ENCODE measurements at places on chromosomes 4 and X.

DNA sequence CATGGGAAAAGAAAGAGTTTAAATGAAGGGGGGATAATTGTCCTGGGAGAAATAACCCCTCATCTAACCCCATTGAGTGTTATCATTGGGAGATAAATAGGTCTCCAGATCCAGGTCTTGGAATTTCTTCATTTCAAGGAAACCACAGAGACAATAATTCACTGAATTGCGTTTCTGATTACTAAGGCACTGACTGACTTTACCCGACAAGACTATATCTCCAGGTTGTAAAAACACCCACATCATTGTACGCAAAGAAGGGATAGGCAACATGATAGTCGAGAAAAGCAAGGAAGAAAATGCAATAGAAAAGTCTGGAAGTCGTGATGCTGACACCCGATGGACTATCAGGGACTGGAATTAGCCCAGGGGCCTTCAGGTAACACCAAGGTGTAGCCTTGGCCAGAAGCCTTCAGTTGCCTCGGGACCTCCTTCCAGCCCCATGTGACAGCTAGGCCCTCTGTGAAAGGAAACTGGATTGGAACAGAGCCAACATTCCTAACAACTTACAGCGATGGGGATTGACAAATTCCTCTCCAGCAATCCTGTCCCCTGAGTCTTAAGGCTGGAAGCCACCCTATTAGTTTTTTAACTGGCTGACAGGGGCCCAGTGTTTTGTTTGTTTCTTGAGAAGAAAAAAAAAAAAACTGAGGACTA is 46.5 kb upstream of the RAB9B start:
- no peak for DNase-seq

GRCh38 chr4:18608908-18609533 is 587.5 kb upstream of the LCORL start:
- no peak for DNase-seq

- DNase-seq = no peak
Measured at GRCh38 chr4:135274416-135274815, 1072.8 kb upstream of the PABPC4L start.

GRCh38 chr4:113540859-113541258 is 220.7 kb downstream of the CAMK2D start:
- DNase-seq = no peak

GRCh38 chr4:108972613-108973283 is 209.9 kb upstream of the ETNPPL start:
- no peak for DNase-seq

DNA sequence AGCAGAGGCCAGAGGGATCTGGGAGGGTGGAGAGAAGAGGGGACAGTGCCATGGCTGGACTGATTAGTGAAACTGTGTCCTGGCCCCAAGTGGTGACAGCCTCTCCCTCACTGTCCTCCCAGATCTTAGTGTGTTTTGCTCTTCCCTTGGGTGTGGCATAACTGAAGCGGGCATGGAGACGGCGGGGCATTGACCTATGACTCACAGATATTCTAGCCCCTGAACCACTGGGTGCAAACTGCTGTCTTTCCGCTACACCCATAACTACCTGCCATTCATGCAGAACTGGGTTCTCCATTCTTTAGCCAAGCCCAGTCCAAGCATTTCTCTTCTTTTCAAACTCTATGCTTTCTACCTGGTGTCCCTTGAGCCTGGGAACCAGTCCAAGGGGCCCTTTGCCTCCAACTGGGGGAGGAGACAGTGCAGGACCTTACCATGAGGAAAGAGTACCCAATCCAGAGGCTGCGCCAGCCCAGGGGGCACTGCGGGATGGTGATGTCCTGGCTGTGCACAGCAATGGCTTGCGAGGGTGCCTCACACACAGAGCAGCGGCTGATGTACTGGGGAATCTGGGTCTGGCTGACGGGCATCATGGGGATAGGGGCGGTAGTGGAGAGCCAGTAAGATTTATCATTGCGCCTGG is 67.6 kb downstream of the ATG4A start:
- no peak for DNase-seq

DNA sequence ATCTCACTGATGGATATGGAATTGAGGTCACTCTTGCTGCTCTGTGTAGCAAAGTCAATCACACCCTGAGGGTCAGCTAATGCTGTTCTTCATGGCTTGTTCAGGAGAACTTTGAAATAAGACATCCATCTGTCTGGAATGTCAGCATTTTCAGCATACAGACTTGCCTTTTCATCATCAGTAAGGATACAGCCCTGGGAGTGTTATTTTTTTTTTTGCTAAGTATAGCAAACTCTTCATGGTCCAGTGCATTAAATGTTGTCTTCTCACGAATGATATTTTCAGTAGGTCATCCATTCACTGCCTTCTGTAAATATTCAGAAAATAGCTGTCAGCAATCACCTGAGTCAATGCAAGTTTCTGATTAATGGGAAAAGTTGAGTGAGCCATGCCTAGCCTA is 268.8 kb upstream of the SMIM31 start:
- no peak for DNase-seq

DNA sequence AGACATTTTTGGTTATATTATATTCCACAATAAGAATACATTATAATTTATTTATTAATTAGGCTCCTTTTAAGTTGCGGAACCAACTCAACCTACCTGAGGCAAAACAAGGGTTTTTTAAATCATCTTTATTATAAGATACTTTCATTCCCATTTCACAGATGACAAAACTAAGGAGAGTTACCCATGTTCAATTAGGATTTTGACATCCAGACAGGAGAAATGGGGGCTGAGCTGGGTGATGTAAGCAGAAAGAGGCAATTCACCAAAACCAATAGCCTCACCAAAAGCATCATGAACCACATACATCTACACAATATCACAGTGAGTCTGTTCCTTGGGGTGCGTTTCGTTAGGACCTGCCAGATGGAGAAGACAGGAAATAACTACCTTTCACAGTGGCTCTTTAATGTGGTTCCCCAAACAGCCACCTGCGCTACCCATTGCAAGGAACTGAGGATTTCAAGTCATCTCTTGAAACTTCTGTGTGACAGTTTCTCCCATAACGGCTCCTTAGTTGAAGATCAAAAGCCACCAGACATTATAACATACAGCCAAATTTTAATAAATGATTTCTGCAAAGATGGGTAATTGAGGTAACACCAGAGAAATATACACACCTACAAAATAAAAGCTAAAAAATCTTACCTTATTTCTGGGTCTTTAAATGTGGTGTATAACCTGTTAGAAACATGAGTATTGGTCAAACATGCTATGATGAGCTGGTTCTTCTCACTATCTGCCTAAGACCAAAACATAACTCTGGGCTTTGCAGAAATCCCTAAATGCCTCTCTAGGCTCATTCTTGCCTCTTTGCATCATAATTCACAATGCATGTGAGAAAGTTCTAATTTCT is 190.6 kb upstream of the LEF1 start:
- DNase-seq = no peak

DNA sequence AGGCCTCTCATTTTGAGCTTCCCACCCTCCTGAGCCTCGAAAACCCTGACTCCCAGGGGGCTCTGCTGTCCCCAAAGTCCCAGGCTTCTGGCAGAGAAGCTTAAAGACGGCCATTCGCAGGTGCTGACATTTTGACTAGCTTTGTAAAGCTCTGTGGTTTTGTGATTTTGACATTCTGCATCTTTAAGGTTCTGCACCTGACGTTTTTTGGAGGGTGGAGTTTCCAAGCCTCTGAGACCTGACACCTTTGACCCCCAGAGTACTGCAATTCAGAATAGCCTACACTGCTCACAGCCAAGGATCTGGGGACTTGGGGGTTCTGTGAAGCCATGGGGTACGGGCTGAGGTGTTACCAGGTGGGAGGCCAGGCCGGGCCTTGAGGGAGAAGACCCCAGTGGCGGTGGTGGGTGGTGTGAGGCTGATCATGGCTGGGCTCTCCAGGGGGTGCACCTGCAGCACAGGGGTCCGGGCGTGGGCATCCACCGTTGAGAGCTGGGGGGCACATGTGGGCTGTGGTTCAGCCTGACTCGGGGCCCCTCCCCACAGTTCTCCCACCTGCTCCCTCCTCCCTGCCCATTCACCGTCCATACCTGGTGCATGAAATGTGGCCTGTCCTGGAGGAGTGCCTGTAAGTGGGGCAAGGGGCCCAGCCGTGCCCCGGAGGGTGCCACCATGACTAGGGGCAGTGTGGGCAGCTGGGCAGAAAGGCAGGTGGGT is 7.3 kb downstream of the FOXP3 start:
- no peak for DNase-seq

DNA sequence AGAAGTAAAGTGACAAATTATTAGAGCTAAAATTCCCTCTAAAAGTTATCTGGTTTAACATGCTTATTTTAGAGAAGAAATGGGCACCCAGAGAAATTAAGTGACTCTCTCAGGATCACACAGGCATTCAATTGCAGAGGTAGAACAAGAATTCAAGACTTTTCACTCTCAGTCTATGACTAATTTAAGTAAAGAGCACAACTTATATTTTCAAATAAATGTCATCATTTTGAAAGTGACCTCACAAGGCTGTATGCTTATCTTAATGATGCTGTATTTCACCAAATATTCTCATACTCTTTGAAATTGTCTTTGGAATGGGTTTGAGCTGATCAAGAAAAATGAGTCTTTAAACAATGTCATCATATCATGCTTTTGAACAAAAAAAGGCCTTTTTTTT is 15.3 kb downstream of the GPR174 start:
- no peak for DNase-seq

GRCh38 chrX:45889471-45889870 is 655.8 kb downstream of the ZNF674 start:
- DNase-seq = no peak

DNA sequence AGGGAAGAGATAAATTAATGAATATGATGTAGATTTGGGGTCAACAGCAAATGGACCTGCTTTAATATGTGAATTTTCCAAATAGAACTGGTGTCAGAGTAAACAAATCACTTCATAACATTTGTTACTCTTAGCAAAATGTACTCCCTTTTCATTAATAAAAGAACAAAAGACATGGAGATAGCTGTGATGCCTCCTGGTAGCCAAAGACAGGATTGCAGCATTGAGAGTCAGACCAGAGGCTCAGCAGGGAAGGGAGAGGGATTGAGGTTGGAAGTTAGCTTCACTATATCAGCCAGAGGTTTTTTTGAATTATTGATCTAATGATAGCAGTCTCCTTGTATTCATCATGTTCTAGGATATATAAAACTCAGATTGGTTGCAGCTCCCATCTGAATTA is 17.4 kb upstream of the RAB40A start:
- no peak for DNase-seq

DNA sequence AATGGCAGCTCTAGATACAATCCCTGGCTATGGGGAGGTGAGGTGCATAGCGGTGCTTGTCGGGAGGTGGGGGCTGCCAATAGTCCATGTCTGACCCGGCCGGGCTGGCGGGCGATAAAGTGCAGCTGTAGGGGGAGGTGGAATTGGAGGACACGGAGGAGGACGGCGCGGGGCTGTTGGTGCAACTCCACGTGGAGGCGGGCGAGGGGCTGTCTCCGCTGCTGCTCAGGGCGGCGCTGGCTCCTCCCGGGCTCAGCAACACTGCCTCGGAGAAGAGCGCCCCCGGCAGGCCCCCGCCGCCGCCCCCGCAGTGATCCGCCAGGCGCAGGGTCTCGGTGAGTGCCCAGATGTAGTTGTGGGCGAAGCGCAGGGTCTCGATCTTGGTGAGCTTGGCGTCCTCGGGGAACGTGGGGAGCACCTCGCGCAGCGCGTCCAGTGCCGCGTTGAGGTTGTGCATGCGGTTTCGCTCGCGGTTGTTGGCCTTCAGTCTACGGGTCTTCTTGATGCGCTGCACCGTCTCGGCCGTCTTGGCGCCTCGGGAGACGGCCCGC is 1.3 kb downstream of the NEUROG2 start:
- no peak for DNase-seq

DNA sequence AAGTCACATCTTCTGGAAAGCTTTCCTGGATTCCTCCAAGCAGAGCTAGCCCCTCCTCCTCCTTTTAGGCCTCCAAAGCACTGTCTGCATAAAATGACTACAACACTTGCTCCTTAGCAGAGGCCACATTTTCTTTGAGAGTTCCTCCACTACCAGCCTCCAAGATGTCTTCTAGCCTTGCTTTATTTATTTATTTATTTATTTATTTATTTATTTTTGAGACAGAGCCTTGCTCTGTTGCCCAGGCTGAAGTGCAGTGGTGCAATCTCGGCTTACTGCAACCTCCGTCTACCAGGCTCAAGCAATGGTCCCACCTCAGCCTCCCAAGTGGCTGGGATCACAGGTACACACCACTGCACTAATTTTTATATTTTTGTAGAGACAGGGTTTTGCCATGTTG is 4.6 kb upstream of the GPC4 start:
- no peak for DNase-seq

GRCh38 chrX:154430479-154430878 is 2.0 kb downstream of the ATP6AP1 start:
- no peak for DNase-seq

DNA sequence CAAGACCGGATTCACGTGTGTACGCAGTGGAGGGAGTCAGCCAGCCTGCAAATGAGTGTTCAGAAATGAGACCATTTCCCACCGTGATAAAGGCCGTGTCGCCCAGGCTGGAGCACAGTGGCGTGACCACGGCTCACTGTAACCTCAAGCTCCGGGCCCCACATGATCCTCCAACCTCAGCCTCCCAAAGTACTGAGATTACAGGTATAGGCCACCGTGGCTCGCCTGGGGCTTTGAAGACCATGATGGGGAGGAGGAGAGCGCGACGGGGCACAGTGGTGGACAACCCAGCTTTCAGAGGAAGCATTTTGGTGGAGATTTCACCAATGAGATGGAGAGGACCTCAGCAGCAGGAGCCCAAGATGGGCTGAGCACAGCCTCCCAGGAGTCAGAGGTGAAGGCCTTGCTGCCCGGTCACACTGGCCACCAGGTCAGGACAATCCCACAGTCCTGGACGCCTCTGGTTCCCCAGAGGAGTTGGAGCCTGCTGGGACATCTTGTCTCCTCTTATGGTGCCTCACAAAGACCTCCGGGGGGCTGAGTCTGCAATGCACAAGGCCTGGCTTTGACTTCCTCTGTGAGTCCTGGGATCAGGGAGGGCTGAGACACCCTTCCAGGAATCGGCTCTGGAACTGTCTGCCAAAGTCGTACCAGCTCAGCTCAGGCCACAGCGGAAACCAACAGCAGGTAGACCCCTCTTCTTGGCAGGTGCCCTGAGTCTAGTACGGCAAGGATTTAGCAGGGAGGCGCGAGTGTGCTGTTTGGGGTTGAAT is 22.4 kb upstream of the MXD4 start:
- no peak for DNase-seq

- no peak for DNase-seq
Measured at GRCh38 chr4:4853371-4853823, 6.1 kb upstream of the MSX1 start.

GRCh38 chr4:94414907-94415306 is 36.8 kb upstream of the PDLIM5 start:
- DNase-seq = no peak

GRCh38 chr4:184471881-184472613 is 2.3 kb downstream of the IRF2 start:
- DNase-seq = no peak

DNA sequence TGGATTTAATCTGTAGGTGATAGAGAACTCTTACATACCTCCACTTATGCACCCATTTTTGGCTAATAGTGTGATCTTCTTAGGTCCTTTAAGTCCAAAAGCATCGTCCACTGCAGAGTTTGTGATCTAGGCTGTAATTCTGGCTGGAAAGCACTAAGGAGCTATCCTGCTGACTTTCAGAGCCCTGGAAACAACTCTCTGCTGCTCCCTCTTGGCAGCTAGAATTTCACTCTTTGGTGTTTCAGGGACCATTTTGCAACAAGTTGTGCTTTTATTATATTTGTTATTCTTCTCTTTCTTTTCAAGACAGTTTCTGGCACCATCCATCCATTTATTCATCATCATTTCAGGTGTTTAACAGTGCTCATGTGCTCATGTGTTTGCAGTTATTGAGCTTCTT is 130.0 kb downstream of the RBM46 start:
- DNase-seq = no peak

- no peak for DNase-seq
Measured at GRCh38 chrX:48474127-48474526, 1.9 kb upstream of the FTSJ1 start.
